HAP-1 (cell line): ENCODE measurements at places on chromosomes 5 and 9.
A peak's percentile ranks its signal among the peaks of the same experiment; 100 is the strongest.

GRCh38 chr9:133066181-133066983, 4.6 kb downstream of the CEL start:
- no peak for DNase-seq

DNA sequence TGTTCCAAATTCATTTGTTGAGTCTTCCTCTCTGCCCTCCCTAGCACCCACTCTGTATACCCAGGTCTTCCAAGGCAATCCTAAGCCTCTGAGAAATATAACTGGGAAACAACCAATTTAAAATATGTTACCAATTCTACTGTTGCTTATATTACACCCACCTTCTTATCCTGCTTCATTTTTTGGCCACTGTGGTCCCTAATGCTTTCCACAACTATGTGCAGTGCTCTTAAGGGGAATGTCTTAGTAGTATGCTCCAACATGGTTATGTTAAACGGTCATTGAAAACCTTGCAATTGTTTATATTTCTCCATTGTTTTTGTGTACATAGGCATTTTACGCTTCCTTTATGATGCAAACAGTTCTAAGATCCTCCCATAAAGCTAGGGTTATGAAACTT, 273.1 kb upstream of the HAPLN1 start:
- DNase-seq = peak; percentile 12

DNA sequence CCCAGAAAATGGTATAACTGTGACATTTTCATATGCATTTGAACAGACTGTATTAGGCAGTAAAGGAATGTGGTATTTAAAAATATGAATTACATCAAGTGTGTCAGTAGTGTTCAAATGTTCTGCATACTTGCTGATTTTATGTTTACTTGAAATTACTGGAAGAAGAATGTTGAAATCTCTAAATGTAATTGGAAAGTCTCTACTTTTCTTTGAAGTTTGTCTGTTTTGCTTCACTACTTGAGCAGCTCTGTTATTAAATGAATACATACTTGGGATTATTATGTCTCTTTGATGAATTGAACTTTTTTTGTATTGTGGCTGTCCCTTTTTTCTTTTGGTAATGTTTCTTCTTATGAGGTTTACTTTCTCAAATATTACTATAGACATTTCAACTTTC, 205.6 kb downstream of the TAF11L14 start:
- DNase-seq = no peak

DNA sequence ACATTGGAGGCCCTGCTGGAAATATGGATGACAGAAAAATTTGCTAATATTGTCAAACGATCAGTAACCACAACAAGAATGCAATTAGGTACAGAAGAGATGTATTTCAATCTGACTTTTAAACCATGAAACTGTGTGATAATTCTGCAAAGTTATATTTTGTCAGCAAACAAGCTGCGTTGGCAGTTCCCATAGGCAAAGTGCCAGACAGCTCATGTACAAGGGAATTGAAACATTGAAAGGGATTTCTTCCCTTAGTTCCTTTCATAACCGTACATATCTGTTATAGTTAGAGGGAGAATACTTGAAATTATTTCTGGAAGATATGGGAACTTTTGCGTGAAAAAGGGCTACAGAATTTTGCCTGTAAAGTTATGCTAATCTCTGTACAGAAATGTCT, 419.4 kb upstream of the PTGER4 start:
- DNase-seq = no peak

DNA sequence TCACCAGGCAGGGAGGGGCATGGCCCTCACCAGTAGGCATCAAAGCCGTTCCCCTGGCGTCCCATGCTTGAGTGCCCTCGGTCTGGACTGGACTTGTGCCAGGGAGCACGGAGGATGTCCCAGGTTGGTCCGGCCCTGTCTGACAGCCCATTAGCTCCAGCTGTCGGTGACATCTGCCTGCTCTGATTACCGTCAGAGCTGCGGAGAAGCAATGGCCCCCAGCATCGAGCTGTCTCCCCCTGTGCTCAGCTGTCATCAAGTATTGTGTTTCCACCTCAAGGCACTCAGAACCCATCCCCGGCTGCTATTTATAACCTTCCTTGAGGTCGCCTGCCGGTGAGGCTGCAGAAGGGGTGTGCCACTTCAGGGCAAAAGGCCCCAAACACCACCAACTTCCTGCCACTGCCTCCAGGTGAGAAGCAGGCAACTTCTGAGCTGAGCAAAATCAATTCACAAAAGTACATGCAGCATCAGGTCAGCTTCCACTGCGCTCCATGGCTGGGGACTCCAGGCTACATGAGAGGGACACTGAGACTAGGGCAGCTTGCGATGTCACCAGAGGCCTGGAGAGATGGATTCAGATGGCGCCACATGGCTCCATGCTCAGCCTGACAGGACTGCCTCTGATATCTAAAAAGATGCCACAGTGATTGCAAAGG, 142.7 kb downstream of the C5orf15 start:
- DNase-seq = no peak

DNA sequence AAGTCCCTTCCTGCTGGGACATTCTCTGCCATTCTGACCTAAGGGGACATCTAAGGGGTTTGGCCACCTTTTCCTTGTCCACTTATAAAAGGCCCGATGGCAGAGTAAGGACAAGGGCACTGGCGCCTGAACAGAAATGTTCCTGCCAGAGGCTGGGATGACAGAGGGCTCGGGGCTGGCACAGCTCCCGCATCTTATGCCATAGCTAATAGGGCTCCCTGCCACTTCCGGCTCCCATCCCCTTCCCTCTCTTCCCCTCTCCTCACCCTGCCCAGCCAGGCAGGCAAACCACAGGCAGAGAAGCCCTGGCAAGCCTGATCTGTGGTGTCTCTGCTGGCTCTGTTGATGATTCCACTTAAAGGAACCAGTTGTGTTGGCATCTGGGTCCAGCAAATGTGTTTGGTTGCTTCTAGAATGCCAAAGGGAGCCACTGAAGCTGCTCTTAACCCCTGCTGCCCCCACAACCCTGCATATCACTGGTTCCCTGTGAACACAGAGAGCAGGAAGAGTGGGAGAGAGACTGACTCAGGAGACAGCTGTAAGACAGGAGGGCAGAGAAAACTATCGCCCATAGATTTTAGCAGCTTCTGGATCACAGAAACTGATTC, 18.4 kb upstream of the ADRA1B start:
- no peak for DNase-seq

DNA sequence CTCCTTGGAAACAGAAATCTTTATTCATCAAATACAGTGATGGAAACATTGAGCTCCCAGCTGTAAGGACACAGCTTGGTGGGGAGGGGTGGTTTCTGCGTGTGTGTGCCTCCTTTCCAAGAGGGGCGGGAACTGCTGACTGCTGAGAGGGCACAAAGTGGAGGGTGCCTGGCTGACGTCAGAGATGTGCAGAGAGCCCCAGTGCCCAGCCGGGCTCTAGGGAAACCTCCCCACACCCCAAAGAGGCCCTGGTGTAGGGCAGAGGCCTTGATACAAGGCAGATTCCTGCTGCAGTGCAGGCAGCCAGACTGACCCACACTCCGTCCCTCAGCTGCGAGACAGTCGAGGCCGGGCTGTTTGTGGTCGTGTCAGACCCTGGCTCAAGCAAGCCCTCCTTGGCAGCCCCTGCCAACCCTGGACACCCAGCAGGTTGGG, 191.0 kb downstream of the CACNA1B start:
- no peak for DNase-seq

GRCh38 chr9:99008203-99008602, 64.5 kb downstream of the COL15A1 start:
- no peak for DNase-seq

DNA sequence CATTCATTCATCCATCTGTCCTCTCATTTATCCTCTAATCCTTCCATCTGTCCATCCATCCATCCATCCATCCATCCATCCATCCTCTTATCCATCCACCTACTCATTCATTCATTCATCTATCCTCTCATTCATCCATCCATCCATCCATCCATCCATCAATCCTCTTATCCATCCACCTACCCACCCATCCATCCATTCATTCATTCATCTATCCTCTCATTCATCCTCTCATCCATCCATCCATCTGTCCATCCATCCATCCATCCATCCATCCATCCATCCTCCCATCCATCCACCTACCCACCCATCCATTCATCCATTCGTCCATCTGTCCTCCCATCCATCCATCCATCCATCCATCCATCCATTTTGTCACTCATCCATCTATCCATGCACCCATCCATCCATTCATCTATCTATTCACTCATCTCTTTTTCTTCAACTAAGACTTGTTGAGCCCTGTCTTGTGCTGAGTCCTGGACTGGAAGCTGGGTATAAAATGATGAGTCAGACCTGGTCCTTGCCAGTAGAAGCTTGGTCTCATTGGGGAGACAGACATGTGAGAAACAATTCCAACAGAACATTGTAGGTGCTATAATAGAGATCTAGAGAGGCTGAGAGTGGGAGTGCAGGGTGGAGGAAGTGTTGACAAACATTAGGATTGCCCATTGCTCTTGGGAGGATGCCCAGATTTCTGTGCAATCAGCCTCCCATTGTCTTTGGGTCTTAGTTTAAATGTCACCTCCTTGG, 55.0 kb upstream of the IER5L start:
- DNase-seq = no peak
